ENCODE measurements at places on chromosomes 2 and 18.

GRCh38 chr2:198762441-198762840 lies 695.3 kb downstream of the SATB2 start:
- DNase-seq, result no peak

- DNase-seq, result no peak
Observed at GRCh38 chr18:55587418-55588110, 428 bp downstream of the TCF4 start.

DNA sequence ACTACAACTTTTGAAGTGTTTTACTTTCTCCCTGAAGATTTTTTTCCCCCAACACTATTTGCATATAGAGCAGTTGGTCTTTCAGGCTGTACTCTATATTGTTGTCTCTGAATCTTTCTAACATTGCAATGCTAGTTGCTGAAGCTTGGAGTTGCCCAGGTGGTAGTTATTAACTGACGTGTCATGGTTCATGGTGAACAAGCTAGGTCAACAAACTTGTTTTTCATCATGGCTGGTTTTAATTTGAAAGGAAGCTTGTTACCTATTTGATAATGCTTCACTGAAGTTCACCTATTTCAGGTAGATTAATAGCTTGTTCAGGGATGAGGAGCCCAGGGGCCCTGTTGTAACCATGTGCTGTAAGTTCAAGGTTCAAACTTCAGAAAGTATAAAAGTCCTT lies 158.8 kb upstream of the ZEB2 start:
- no peak for DNase-seq

DNA sequence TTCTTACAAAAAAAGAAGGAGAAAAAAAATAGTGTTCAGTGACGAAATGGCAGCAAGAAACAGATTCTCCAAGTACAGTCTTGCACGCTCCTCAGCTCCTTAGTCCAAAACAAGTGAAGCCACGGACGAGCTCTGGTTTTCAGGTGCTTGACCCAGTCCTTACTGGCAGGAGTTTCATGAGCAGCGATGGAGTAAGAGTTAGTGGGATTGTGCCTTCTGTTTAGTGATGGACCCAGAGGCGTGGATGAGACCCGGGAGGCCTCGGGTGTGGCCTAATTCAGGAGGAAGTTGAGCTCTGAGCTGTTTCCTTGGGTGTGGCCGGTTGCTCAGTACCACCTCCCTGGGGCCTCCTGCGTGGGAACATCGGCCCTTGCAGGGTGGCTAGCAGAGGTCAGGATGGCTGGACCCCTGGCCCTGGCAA lies 52.0 kb downstream of the KIF5C start:
- no peak for DNase-seq

- DNase-seq, result no peak
Observed at GRCh38 chr2:184646177-184646576, 47.8 kb downstream of the ZNF804A start.

DNA sequence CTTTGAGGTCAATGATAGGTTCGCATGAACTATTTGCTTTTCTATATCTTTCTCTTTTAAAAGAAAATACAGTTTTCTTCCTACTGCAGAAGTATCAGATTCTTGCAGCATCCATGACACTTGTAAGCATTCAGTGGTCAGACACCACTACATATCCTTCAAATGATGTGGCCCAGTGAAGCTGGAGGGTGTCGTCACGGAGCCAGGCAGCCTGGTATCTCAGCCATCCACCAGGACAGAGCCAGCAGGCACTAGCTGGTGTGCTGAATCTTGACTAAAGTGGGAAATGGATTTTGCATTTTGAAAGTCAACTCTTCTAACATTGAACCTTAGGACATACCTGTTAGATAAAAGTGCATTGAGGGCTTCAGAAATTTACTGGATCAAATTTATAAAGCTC lies 5.4 kb downstream of the KLHL14 start:
- DNase-seq, result no peak

GRCh38 chr2:120901201-120901600 lies 165.5 kb downstream of the GLI2 start:
- DNase-seq, result no peak

GRCh38 chr2:226514895-226515294 lies 284.7 kb downstream of the IRS1 start:
- no peak for DNase-seq

DNA sequence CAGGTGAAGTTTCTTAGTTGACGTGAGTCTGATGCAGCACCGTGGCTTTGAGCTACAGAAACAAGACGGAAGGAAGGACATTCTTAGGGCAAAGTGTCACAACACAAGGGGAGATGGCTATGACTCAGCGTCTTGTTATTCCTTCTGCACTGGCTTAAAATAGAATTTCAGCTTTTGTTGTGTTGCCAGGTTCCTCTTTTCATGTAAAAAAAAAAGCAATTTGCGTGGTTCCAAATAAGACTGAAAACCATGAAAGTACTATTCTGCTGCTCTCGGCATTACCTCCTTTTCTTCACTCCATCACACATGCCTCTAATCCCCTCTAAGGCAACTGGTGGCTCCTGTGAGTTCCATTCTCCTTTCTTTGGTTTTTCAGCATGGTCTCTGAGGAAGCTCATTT lies 150.1 kb downstream of the ANTXR1 start:
- no peak for DNase-seq

DNA sequence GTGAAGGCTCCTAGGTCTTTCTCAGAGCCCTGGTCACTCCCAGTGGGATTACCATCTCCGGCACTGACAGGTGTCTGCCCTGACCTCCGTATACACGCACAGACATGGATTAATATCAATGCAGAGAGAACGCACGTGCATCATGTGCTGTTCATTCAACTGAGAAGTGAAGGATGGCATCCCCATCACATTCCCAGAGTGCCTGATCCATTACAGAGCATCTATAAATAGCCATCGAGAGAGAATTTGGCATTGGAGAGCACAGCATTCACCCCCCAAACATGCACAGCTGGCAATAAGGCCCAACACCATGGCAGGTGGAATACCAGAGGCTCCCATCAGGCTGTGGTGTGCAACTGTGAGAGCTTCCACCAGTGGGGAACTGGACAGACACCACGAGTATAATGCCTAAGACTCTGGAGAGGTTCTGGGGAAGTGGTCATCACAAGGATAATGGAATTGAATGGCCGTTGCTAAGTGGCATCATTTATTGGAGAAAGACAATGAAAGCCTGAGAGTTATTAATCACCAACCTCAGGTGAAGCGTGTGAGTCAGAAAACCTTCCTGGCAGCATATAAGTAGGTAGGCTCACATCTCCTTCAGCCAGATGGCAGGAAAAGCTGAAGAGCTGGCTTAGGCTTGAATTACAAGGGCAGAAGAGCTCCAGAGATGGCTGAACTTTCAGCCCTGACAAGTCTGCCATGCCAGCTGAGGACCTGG lies 244.5 kb upstream of the ID2 start:
- DNase-seq, result no peak

DNA sequence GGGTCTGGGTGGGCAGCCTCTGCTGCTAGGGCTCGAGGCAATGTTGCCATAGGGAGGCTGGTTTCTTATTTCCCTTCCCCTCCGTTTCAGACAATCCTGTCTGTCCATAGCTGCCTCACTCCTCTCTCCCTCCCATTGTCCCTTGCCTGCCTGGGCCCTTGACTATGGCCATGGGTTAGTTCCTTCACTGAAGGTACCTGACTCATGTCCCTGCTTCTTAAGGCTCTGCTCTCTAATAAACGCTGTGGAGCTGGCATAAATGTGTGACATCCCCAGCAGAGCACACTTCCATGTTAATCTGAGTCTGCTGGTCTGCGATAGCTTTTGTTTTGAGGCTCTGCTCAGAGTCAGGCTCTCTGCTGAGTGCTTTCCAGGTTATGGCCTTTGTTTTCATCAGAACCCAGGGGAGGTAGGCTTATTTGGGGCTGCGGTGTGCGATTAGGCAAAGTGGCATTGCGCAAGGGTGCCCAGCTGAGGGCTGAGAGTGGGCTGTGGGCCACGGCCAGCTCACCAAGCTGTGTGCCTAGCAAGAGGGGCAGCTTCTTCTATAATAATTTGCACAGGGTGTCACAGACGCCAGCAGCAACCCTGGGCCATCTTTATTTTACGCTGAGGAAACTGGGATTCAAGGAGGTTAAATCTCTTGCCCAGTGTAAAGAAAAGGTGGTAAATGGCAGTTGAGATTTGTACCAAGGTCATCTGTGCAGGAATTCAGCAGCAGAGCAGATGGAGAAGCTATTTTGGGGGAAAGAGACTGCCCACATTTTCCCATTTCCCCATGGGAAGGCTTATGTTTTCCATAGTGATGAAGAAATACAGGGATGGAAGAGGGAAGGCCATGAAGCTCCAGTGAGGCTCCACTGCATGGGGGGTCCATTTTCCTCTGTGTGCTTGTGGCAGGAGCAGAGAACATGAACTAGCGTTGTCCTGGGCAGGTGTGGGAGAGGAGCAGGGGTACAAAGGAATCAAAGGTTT lies 25.6 kb downstream of the MRPL33 start:
- DNase-seq, result no peak

GRCh38 chr18:3368193-3368592 lies 81.8 kb upstream of the TGIF1 start:
- no peak for DNase-seq

GRCh38 chr2:10828346-10828745 lies 15.8 kb upstream of the PDIA6 start:
- no peak for DNase-seq

GRCh38 chr2:218860950-218861381 lies 1.4 kb downstream of the WNT6 start:
- no peak for DNase-seq

- peak; percentile 4 for DNase-seq
Observed at GRCh38 chr18:34729264-34729663, 19.2 kb downstream of the DTNA start.

DNA sequence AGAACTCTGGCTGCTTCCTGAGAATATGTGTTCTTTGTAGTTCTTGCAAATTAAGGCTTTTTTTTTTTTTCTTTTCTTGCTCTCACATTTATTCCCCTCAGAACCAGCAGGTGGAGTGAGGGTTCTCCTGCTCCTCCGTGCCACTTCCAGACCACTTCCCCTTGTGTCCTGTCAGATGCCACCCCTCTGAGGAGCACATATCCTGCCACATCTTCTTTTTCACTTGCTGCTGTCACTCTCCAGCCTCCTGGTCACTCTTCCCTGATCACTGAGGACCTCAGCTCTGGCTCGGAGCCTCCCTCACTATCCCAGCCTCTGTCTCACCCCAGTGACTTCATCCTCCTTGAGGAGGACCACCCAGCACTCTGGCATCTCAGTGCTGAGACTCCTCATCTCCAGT lies 100.5 kb downstream of the TACR1 start:
- no peak for DNase-seq

DNA sequence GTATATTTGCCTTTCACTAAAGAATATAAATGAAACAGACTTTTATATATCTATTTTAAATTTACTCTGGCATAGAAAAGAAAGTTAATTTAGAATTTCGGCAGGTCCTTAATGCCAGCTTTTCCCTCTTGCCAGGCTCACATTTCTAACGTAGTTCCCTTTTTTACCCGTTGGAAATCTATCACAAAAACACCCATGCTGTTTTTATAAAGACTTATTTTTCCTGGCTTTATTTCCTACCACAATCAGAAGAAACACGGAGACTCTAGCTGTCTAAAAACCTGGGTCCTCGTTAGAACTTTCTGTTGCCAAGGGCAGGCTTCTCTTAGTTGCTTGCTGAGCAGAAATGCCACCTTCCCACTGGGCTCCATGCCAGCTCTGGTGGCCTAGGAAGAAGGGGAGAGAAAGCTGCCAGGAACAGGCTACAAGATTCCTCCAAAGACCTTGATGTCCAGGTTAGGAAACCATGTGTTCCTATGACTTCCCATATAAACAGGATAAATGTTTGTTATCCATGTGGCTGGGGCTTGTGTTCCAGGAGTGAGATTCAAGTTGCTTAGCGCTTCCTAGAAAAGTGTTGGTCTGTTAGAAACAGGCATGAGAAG lies 17.8 kb upstream of the TMEM18 start:
- no peak for DNase-seq

- no peak for DNase-seq
Observed at GRCh38 chr2:236345081-236345714, 81.0 kb upstream of the ASB18 start.

Data from LNCaP clone FGC (cell line).